ENCODE measurements at places on chromosomes 4 and X. TPM values are rescaled to one million over a fixed set of nuclear protein-coding genes. Genes with fewer than 3 reads are reported as not detected.

UBE2D3 gene
- 396 TPM for total RNA-seq

GRCh38 chrX:116289592-116289991, 119.0 kb downstream of the AGTR2 start:
- H3K27me3 ChIP-seq: no peaks in the 10 kb centered on the region
- H3K4me1 ChIP-seq: peaks cover 2% of the 10 kb centered on the region
- no peak overlapping the region for H3K4me3 ChIP-seq
- H3K27ac ChIP-seq: no peak overlapping the region

CFAP47 gene
- total RNA-seq: not detected

DNA sequence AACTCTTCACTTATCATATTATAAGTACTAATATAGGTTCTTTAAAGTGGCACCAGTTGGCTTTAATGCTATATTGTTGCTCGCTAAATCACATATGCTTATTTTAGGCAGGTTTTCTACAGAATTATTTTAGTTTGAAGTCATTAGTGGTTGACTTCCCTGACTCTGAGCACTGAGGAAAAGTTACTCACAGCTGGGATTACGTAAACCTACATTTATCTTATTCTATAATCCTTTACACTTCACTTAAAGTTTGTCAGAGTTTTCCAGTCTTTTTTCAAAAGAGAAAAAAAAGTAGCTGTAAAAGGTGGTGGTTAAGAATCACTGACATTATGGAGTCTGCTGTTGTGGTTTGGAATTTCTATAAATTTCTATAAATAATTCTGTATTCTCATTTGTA, 5.8 kb downstream of the UGT2B4 start:
- no peak overlapping the region for H3K4me3 ChIP-seq
- H3K36me3 ChIP-seq: no peaks in the 10 kb centered on the region
- no peaks in the 10 kb centered on the region for H3K27me3 ChIP-seq

CXCL6 gene
- 8.0 TPM for total RNA-seq

HPSE gene
- 5.0 TPM for total RNA-seq

DNA sequence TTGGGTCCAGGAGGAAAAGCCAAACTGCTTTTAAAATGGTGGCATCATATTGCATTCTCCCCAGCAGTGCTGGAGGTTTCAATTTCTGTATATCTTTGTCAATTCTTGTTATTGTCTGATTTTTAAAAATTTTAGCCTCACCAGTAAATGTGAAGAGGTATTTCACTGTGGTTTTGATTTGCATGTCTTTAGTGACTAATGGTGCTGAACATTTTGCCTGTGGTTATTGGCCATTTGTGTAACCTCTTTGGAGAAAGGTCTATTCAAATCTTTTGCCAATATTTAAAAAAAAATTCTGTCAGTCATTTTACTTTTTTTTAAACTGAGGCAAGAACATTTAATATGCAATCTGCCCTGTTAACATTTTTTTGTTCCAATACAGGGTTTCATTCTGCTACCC, 322.1 kb downstream of the TLL1 start:
- H3K36me3 ChIP-seq: no peaks in the 10 kb centered on the region
- H3K27ac ChIP-seq: no peak overlapping the region
- no peak overlapping the region for H3K4me3 ChIP-seq

- peaks cover 2% of the 10 kb centered on the region for H3K4me1 ChIP-seq
- H3K27ac ChIP-seq: no peak overlapping the region
- H3K27me3 ChIP-seq: no peaks in the 10 kb centered on the region
These were observed 994.0 kb downstream of the ARAP2 start for GRCh38 chr4:35250331-35250730.

- H3K27me3 ChIP-seq: peaks cover 4% of the 10 kb centered on the region
- H3K4me3 ChIP-seq: no peak overlapping the region
- no peak overlapping the region for H3K27ac ChIP-seq
- no peak for DNase-seq
- H3K36me3 ChIP-seq: no peaks in the 10 kb centered on the region
These were observed 11.9 kb downstream of the PSAPL1 start for GRCh38 chr4:7422898-7423180.

DNA sequence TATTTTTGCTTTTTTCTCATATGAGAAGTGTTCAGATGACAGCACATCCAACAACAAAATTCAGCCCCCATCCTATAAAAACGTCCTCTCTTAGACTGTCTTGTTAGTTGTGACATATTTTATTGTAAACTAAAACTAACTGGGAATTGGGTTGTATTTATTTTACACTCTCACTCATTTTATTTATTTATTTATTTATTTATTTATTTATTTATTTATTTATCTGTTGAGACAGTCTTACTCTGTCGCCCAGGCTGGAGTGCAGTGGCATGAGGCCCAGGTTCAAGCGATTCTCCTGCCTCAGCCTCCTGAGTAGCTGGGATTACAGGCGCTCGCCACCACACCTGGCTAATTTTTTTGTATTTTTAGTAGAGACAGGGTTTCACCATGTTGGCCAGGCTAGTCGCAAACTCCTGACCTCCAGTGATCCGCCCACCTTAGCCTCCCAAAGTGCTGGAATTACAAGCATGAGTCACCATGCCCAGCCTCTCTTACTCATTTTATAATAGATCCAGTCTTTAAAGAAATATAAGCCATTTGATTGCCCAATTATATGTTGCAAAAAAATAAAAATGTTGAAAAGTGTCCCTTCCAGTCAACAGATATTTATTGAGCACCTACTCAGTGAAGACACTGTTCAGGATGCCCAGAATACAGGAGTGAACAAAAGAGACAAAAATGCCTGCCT, 44.6 kb downstream of the PALLD start:
- no peaks in the 10 kb centered on the region for H3K27me3 ChIP-seq
- peaks cover 4% of the 10 kb centered on the region for H3K4me1 ChIP-seq
- H3K36me3 ChIP-seq: no peaks in the 10 kb centered on the region
- H3K4me3 ChIP-seq: no peak overlapping the region

DNA sequence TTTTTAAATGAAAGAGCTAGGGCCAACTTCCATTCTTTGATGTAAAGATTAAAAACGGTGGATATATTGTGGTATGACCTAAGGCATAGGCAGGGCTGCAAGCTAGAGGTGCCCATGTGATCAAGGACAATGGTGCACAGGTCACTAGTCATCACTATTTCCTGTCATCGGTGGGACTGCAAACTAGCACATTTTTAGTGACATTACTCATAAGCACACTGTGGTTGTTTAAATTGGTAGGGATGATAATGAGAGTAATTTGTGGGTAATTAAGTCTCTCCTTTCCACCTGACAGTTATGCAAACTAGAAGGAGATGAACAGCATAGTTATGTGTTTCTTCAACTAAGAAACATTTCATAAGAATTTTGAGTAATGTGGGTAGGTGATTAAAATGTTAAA, 85.4 kb downstream of the GPRIN3 start:
- no peaks in the 10 kb centered on the region for H3K27me3 ChIP-seq
- H3K36me3 ChIP-seq: no peaks in the 10 kb centered on the region
- DNase-seq: no peak
- H3K4me3 ChIP-seq: no peak overlapping the region
- no peaks in the 10 kb centered on the region for H3K4me1 ChIP-seq
- no peak overlapping the region for H3K27ac ChIP-seq

NAP1L3 gene
- total RNA-seq: 58.8 TPM

TLR10 gene
- total RNA-seq: not detected

DNA sequence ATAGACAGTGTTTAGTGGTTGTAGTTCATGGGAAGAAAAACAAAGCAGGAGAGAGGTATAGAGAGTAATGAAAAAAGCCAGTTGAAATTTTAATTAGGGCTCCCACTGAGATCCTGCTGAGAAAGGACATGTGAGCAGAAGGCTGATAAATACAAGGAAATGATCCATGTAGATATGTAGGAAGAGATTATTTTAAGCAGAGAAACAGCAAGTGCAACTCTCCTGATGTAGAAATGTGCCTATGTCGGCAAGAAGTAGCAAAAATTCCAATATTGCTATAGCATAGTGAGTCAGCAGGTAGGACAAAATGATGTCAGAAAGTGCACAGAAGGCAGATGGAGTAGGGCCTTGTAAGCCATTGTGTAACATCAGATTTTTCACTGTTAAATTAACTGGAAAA, 1027.3 kb downstream of the PCDH18 start:
- peak overlapping the region; percentile 4 for H3K4me3 ChIP-seq
- H3K36me3 ChIP-seq: no peaks in the 10 kb centered on the region
- H3K27ac ChIP-seq: no peak overlapping the region
- no peaks in the 10 kb centered on the region for H3K27me3 ChIP-seq
- DNase-seq: no peak

- no peak overlapping the region for H3K27ac ChIP-seq
- H3K27me3 ChIP-seq: no peaks in the 10 kb centered on the region
- no peak overlapping the region for H3K4me3 ChIP-seq
These were observed 40.7 kb downstream of the TNIP2 start for GRCh38 chr4:2715426-2715825.

DNA sequence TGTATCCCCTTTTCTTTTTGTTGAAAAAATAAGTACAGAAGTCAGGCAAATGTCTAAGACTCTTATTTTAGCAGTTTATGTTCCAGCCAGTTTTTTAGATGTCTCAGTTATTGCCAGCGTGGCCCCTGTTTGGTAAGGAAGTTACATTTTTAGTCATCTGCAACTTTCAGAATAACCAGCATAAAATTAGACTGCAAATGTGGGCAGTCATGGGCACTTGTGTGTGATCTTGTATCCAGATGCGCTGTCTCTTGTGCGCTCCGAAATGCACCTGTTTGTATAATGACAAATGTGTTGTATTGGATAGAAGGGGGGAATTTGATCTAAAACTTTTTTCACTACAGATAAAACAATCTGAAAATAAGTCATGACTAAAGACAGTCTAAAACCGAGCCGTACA, 44.3 kb upstream of the CLCN4 start:
- no peaks in the 10 kb centered on the region for H3K4me1 ChIP-seq
- H3K36me3 ChIP-seq: no peaks in the 10 kb centered on the region
- H3K27ac ChIP-seq: no peak overlapping the region
- DNase-seq: no peak
- no peaks in the 10 kb centered on the region for H3K27me3 ChIP-seq

GRCh38 chr4:173834151-173834550, 304.1 kb upstream of the HAND2 start:
- H3K27ac ChIP-seq: no peak overlapping the region
- no peaks in the 10 kb centered on the region for H3K4me1 ChIP-seq
- no peak overlapping the region for H3K4me3 ChIP-seq
- H3K27me3 ChIP-seq: no peaks in the 10 kb centered on the region

DNA sequence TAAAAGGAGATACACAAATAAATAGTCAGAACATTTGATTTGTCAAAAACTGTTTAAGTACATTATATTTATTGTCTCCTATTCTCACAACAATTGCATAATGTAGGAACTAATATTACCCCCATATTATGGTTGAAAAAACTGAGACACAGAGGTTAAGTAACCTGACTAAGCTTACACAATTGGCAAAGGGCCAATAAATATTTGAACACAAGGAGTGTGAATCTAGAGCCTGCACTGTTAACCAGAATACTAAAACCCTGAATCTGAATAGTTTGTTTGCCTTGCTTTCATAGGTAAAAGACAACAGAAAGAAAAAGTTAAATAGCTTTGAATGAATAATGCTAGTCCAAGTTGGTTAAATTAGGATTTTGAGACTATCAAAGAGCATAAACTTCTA, 55.2 kb downstream of the IL13RA2 start:
- H3K4me3 ChIP-seq: no peak overlapping the region
- no peaks in the 10 kb centered on the region for H3K27me3 ChIP-seq
- no peaks in the 10 kb centered on the region for H3K36me3 ChIP-seq
- no peaks in the 10 kb centered on the region for H3K4me1 ChIP-seq
- no peak for DNase-seq

TBX22 gene
- 0.33 TPM for total RNA-seq

GRCh38 chr4:84660606-84661005, 77.7 kb downstream of the CDS1 start:
- no peaks in the 10 kb centered on the region for H3K27me3 ChIP-seq
- H3K36me3 ChIP-seq: no peaks in the 10 kb centered on the region
- no peak overlapping the region for H3K4me3 ChIP-seq
- no peaks in the 10 kb centered on the region for H3K4me1 ChIP-seq
- no peak for DNase-seq

DNA sequence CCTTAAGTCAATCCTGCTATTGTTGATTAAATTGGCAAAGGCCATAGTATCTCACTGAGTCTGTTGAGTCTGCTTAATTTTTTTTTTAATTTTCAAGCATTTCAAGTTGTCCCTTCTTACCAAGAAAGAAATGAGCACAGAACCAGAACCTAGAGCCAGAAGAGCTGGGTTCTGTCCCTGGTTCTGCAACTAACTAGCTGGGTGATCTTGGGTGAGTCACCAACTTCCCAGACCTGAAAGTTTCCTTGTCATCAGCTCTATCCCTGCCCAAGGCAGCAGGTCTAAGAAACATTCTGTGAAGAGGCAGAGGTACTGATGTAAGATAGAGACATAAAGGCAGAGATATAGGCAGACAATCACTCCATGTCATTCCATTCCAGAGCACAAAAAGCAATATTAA, 17.3 kb downstream of the TEC start:
- DNase-seq: no peak
- no peak overlapping the region for H3K27ac ChIP-seq
- H3K27me3 ChIP-seq: no peaks in the 10 kb centered on the region
- H3K36me3 ChIP-seq: no peaks in the 10 kb centered on the region

DNA sequence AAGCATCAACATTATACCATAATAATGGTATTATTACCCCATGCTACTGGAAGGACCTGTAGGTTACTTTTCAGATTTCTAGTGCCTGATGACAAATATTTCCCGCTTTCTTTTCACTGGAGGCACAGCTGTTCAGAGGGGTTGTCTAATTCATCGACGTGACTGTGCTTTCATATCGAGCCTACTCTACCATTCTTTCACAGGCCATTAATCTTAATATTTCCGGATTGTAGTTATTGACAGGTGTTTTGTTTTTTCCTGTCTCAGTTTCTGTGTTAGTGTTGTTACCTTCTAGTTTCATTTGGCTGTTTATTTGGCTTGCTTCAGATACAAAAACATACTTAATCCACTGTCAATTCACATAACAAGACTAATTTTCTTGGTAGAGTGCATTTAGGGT, 330.9 kb downstream of the SPOCK3 start:
- H3K36me3 ChIP-seq: no peaks in the 10 kb centered on the region
- H3K4me3 ChIP-seq: no peak overlapping the region
- no peak overlapping the region for H3K27ac ChIP-seq
- H3K4me1 ChIP-seq: no peaks in the 10 kb centered on the region

OTC gene
- not detected for total RNA-seq

- H3K4me1 ChIP-seq: peaks cover 3% of the 10 kb centered on the region
- no peaks in the 10 kb centered on the region for H3K27me3 ChIP-seq
- no peak for DNase-seq
- H3K27ac ChIP-seq: no peak overlapping the region
- H3K36me3 ChIP-seq: no peaks in the 10 kb centered on the region
- H3K4me3 ChIP-seq: no peak overlapping the region
These were observed 22.4 kb upstream of the HPSE start for GRCh38 chr4:83356899-83357661.

CSN1S1 gene
- total RNA-seq: not detected

- H3K27me3 ChIP-seq: no peaks in the 10 kb centered on the region
- no peaks in the 10 kb centered on the region for H3K36me3 ChIP-seq
- H3K4me1 ChIP-seq: peaks cover 5% of the 10 kb centered on the region
- peak overlapping the region; percentile 93 for H3K27ac ChIP-seq
- DNase-seq: no peak
These were observed 680 bp downstream of the MAEA start for GRCh38 chr4:1290165-1290977.

ARMCX1 gene
- 29.1 TPM for total RNA-seq

GRCh38 chr4:89308161-89308500, 531 bp upstream of the GPRIN3 start:
- peaks cover 11% of the 10 kb centered on the region for H3K4me1 ChIP-seq
- peaks cover 10% of the 10 kb centered on the region for H3K27me3 ChIP-seq
- no peaks in the 10 kb centered on the region for H3K36me3 ChIP-seq
- DNase-seq: no peak

All from H1 (cell line).